Spleen (tissue), 13 donors: ENCODE measurements at places on chromosomes 3 and 15.

DNA sequence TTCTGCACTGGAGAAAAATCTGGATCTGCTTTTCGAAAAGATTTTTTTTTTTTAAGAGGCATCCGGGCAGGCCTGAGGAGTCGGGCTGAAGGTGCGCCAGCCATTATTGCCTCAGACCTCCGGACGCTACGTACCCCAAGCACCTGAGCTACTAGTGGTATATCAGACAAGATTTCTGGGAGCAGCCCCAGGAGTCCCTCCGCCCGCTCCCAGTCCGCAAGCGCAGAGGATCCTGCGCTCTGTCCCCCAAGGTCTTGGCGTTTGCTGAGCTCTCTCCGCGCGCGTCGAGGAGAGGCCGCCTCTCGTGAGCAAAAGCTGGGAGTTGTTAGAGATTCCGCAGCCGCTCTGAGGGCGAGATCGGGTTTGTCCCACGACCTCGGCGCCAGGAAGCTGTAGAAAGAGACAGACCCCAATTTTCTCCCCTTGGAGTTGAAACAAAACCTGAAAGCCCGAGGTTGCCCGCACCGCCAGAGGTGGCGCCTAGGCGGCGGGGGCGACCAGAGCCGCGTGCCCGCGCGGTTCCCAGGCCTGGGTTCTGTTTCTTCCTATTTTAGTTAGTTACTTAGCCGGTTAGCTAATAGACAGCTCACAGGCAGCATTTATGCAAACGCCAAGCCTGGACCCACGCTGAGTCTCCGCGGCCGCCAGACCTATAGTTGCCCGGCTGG lies 72.5 kb upstream of the POLG start:
- DNase-seq: no peak

- DNase-seq: no peak
Observed at GRCh38 chr3:194481103-194481502, 5.7 kb downstream of the ATP13A3 start.

DNA sequence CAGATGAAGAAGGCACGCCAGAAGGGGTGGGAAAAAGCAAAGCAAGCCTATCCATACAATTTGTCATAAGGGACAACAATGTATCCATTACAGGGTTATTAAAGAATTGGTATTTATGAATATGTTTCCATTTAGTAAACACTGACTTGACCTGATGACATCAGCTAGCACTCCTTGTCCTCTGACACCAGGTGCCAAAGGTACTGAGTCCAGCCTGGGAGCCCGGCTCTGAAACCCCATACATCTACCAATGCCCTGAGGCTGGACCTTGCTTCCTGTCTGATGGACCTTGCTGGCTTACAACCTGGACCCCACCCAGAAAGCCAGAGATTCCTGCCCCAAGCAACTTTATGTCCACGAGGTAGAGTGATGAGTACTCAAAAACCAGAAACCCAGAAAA lies 263.0 kb upstream of the ATP11B start:
- no peak for DNase-seq

- DNase-seq: no peak
Observed at GRCh38 chr15:42133356-42133755, 23.1 kb downstream of the PLA2G4F start.

DNA sequence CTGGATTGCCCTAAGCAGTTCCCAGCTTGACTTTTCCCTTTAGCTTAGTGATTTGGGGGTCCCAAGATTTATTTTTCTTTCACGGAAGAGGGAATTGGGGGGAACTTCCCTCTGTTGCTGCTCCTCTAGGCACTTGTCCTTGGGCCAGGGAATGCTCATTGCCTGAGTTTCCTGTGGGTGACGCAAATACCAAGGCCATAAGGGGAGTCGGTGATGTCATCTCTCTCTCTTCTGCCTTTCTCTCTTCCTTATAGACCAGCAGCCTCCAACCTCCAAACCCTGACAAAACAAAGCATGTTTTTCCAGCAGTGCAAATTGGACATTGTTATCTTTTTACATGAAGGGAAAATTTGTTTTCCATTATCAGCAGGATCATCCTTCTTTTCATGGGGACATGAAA lies 120.2 kb downstream of the ITPR1 start:
- no peak for DNase-seq

- no peak for DNase-seq
Observed at GRCh38 chr3:172595664-172596393, 72.6 kb upstream of the TNFSF10 start.

GRCh38 chr3:16179771-16180736 lies 5.6 kb downstream of the GALNT15 start:
- DNase-seq: no peak

- DNase-seq: no peak
Observed at GRCh38 chr3:127254033-127254644, 33.7 kb downstream of the PRR20G start.
